CD4-positive, alpha-beta T cell treated with Interleukin-6 at 100 ng/mL for 8 hours (primary cell): ENCODE measurements at places on chromosomes 12 and 14.
A peak's percentile ranks its signal among the peaks of the same experiment; 100 is the strongest.

GRCh38 chr12:97358361-97358760 lies 104.2 kb upstream of the RMST start:
- DNase-seq, result no peak

- DNase-seq, result no peak
Measured at GRCh38 chr14:102691763-102692162, 85.5 kb upstream of the TRAF3 start.

GRCh38 chr12:7501031-7501588 lies 2.5 kb downstream of the CD163 start:
- no peak for DNase-seq

DNA sequence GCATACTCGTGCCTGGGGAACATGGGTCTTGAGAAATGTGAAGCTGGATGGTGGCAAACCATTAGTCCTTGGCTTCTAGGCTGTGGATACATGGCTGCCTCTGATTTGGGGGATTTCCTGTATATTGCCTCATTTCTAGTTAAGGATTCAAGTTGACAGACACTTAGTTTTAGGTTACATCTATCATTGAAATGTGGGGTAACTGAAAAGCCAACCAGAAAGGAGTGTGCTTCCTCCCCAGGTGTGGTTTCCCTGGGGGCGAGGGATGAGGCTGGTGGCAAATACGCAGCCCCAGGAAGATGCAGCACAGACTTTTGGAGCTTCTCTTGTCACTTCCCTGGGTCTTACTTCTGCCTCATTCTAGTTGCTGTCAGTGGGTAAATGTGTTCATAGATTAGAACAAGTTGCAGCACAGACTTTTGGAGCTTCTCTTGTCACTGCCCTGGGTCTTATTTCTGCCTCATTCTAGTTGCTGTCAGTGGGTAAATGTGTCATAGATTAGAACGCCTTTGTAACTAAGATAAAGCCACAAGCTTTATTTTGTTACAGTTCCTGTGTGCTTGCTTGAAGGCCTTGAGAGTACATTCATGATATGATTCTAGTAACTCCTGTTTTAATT lies 85.1 kb downstream of the BORCS5 start:
- DNase-seq, result peak; percentile 69
